AG10803 (cell line): ENCODE measurements at places on chromosomes 5 and 9.

- DNase-seq, result no peak
These were observed 48.7 kb upstream of the POMT1 start for GRCh38 chr9:131454028-131454427.

- peak; percentile 24 for DNase-seq
These were observed 81.2 kb downstream of the ALDH1A1 start for GRCh38 chr9:72871685-72872084.

GRCh38 chr5:126490167-126490940 is 67.1 kb downstream of the GRAMD2B start:
- peak; percentile 90 for DNase-seq

DNA sequence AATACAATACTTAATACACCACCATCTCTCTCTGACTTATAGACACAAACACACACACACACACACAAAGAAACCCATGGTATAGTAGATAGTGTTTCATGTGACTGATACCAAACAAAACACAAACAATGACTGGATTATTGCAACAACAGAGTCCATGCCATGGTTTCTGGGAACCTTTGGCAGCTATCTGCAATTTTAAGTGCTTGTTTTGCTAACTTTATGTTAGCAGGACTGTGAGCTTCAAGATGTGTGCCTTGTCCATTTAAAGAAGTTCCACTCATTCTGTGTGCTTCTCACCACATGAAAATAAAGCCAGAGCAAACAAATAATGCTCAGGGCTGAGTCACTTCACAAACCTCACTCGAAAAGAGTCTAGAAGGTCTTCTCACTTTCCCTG is 15.1 kb upstream of the LURAP1L start:
- peak; percentile 62 for DNase-seq

DNA sequence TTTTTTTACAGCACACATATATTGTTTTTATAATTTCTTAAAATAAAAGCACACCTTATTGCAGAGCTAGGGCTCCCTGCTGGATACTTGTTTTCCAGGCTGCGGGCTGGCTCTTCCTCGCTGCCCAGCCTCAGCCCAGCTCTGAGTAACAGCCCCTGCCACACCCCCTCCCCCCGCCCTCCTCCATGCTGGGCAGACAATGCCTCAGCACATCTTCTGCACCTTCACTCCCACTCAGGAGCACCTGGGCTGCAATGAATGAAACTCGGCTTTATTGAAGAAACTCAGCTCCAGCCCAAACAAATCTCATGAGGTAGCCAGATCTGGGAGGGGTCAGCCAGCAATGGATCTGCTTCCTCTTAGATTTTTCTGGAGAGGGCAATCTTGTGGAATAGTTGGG is 9.5 kb downstream of the IL9 start:
- no peak for DNase-seq

DNA sequence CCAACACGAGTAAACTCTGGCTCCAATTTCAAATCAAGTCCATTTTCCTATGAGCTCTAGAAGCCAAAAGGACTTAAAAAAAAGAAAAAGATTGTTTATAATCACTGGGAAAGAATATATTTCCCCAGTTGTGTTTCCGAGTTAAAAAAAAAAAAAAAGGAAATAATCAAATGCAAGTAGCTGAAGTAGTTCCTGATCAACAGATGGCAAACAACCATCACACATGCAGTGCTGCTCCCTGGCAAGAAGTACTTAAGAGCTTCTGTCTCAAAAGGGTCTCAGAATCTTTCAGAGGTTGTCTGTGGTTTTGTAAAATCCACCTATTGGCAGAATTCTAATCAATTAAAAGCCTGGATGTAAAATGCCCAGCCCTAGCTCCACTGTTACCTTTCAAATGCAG is 387.9 kb downstream of the RAB3C start:
- DNase-seq, result no peak

DNA sequence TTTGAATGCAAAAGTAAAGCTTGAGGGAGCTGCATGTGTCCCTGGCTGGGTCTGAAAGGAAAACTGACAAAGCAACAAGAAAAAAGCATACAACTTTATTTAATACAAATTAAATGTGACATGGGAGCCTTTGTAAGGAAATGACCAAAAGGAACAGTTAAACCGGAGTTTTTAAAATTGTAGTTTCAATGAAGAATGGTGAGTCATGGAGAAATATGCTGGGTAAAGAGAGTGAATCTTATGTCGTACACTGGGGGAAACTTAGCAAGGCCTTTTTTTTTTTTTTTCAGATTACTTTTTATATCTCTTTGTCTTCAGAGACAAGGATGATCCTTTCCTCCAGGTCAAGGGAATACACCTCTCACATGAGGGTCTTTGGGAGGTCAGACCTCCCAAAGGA is 50.1 kb upstream of the FBXL17 start:
- peak; percentile 37 for DNase-seq

DNA sequence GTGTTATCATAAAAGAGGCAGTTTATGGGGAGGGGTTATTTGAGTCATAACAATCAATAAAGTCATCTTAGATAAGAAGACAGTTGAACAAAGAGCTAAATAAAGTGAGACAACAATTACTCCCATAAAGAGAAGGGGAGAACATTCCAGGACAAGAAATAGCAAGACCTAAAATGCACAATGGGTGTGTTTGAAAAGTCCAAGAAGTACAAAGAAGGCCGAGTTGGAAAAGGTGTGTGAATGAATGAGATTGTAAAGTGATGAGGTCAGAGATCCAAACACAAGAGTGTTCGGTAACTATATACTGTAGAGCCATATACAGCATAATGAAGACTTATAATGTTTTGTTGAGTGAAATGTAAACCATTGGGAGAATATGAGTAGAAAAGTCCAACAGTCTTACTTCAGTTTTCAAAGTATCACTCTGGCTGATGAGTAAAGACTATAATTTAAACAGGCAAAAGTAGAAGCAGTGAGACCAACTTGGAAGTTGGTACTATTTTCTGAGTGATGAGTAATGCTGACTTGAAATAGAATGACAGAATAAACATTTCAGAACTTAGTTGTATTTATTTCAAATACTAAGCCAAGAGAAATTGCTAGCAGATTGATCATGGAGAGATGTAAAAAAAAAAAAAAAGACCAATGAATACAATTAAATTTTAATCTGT is 868.7 kb upstream of the CDH9 start:
- DNase-seq, result no peak

DNA sequence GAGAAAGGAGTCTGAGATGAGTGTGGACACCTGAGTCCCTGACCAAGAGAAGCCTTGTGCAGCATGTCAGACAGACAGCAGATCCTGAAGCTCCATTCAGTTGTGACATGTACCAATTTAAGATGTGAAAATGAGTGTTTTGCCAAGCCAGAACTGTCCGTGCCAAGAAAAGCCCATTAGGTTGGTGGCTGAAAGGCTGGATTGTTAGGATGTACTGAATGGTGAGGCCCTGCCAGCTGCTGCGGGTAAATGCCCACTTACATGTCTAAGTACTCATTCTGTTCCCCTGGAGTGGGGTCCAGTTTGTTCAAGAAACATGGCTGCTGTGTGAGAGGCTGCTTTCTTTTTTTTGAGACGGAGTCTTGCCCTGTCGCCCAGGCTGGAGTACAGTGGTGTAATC is 14.6 kb downstream of the DAPK1 start:
- DNase-seq, result no peak

GRCh38 chr5:135387629-135387960 is 11.4 kb downstream of the MACROH2A1 start:
- peak; percentile 50 for DNase-seq

- peak; percentile 91 for DNase-seq
These were observed 45.0 kb downstream of the PRR16 start for GRCh38 chr5:120509053-120509452.

DNA sequence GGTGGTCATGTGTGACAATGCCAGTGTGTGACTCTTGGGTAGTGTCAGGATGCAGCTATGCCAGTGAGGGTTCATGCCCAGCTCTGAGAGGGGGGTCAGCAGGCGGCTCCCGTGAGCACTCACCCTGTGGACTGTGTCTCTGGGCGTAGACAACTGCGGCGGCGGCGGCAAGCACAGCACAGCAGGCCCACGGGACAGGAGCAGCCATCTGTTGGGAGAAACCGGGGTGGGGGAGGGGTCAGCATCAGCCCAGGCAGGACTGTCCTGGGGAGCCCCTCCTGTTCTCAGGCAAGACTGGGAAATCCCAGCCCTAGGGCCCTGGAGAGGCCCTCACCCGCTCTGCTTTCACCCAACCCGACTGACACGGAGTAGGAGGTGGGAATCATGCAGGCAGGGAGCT is 20.8 kb downstream of the CNTFR start:
- DNase-seq, result no peak

GRCh38 chr5:67245259-67245846 is 48.8 kb upstream of the CD180 start:
- no peak for DNase-seq

DNA sequence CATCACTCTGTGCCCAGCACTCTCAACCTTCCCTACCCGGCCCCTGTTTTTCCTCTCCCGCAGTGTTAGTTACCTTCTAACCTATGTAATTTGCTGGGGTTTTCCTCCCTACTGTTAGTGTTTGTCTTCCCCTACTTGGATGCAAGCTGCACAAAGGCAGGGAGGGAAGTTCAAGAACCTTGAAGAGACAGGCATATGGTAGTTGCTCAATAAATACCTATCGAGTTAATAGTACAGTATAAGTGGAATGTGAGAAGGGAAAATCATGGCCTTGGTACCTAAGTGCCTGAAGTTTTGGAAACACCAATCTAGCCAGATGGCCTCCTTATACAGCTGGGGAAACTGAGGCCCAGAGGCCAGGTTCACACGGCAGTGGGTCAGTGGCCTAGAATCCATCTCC is 24.2 kb downstream of the PDGFRB start:
- DNase-seq, result peak; percentile 57

DNA sequence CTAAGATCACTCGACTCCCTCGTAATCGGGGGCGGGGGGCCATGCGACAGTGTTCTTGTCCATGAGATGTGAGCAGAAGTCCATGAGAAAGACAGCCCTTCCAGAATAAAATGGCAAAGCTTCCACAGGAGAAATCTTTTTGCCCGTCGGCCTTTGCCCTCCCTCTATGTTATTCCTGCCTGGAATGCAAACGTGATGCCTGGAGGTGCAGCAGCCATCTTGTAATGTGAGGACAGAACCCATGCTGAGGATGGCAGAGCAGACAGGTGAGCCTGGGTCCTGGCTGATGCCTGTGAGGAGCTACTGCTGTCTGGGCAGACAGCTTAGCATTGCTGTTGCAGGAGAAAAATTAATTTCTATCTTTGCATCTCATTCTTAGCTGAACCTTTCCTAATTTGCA is 17.2 kb downstream of the MED10 start:
- DNase-seq, result no peak

- DNase-seq, result peak; percentile 74
These were observed 129.1 kb downstream of the MACROH2A1 start for GRCh38 chr5:135269931-135270421.

GRCh38 chr9:14532456-14533115 is 160.6 kb downstream of the ZDHHC21 start:
- no peak for DNase-seq

DNA sequence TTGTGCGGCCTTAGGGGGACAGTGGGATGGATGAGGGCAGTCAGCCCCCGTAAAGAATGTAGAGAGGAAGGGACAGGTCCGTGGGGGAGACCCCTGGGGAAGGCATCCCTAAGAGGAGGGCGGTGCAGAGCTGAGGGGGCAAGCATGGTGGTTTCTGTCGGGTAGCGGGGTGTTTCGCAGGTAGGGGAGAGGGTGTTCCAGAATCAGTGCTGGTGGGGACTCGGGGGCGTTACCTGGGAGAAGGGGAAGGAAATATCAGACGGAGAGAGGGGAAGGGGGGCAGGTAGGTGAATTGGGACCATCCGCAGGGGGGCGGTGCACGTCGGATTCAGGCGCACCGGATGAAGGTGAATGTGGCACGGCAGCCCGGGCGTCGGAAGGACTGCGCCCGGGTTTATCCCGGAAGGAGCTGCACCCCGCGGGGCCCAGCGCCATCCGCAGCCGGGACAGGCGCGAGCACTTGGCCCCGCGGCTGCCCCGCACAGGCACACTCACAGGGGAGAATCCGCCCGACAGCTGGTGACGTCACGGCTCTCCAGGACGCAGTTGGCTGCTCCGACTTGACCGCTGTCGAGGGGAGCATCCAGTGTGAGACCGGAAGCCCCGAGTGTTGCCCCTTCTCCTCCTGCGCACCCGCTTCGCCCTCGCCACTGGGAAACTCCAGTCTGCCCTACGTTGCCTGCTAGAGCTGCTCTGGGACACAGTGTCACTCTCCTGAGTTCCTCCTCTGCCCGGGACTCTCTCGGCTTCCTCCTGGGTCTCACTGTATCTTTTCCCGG is 1.3 kb downstream of the CD72 start:
- peak; percentile 50 for DNase-seq

DNA sequence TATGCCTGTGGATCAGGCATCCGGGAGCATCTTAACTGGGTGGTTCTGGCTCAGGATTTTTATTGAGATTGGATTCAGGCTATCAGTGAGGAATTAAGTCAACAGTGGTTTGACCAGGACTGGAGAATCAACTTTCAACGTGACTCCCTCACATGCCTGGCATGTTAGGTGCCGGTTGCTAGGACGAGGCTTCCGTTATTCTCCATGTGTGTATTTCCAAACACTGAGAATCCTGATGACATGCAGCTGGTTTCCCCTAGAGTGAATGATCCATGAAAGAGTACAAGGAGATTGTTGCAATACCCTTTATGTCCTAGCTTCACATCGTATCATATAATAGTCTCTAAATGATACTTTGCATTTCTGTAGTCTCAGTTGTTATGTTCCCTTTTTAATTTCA is 529.2 kb downstream of the ANXA1 start:
- DNase-seq, result no peak
